ENCODE measurements at places on chromosomes 6 and 20.

GRCh38 chr6:63347599-63347998 lies 27.8 kb upstream of the LGSN start:
- DNase-seq, result no peak

- DNase-seq, result no peak
Observed at GRCh38 chr6:113734982-113735381, 122.2 kb upstream of the MARCKS start.

GRCh38 chr20:57126481-57127092 lies 139.9 kb downstream of the BMP7 start:
- DNase-seq, result no peak

DNA sequence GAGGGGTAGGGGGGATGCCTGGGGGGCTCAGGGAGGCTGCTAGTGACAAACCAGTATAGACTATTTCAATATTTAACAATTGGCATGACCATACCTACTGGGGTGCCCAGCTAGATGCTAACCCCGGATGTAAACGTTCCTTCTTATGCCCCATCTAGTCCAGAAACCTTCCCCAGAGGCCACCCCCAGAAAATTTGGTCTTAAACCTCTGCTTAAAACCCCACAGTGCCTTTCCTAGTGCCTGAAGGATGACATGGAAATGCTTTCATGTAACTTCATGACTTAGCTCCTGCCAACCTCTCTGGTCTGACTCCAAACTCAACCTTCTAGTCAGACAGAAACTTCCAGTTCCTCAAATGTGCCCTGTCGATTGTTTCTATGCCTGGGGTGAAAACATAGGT lies 52.0 kb downstream of the JPH2 start:
- no peak for DNase-seq

DNA sequence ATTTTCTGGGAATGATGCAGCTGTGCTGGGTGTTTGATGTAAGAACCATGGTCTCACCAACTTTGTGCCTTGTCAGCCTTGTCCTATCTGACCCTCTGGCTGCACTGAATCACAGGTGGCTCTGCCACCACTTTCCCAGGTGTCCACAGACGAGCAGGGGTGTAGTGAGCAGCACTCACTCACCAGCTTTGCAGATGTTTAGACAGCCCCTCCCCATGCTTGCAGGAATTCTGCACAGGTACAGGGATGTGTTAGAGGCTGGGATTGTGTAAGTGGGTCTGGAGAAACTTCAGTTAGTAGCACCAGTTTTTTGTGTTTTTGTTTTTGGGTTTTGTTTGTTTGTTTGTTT lies 88.2 kb upstream of the NAA20 start:
- no peak for DNase-seq

DNA sequence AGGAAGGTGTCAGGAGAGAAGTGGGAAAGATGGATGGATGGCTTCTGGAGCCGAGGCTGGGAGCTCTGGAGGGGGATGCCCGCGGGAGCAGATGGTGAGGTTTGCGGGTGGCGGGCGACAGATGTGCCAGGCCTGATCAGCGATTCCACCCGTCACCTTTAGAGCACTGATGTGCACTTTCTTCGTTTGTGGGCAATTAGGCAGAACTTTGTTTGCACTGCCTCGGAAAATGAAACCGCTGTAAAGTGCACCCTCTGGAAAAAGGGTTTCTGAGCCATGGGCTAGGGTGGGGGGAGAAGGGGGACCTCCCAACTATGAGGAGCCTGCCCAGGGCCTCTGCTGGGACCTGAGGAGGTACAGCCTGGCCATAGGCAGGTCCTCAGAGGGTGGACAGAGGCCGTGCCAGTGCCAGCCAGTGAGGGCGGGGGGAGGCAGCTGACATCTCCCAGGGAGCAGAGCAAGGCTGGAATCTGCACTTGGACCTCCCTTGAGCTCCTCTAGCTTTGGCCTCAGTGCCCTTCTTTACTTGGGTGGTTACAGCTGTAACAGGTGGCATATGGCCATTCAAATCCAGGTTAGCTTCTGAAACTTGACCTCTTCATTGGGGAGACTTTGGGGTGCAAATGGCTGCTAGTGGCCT lies 58.7 kb downstream of the CD40 start:
- DNase-seq, result no peak

- DNase-seq, result no peak
Observed at GRCh38 chr6:13877051-13877450, 47.7 kb upstream of the RNF182 start.

DNA sequence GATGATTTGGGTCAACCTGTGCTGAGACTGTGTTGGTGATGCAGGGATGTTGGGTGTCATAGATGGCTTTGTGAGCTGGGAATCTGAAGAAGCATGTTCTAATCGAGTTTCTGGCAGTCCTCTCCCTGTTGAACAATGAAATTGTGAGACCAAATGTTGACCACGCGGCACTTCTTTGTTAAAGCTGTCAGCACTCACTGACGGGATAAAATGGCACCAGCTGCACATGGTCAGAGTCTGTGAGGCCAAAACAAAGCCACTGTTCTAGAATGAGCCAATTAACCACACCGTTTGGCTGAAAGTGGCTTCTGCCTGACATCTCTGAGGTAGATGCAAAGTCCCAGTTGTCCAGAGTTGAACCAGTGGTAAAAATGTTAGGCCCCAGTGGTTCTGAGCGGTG lies 562.2 kb downstream of the KIF16B start:
- no peak for DNase-seq

DNA sequence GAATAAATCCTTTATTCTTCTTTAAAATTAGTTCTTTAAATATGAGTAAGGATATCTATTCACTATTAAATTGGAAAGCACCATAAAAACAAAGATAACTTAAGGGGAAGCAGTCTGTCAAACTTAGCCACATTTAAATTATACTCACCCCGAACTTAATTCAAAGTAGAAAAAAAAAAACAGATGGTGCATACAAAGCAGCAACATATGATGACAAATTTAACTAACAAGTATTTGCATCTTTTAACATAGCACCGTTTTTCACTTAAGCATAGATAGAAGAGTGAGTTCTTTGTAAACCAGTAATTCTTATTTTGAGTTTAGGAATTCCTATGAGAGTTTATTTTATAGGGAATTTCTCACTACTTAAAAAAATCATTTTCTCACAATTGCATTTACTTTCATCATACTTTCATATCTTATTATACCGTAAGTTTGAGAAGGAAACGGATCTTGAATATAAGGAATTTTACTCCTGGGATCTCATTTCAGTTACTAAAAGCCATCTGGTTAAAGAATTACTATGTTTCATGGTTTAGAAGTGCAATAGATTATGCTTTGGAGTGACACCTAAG lies 828.2 kb upstream of the MAP3K7 start:
- no peak for DNase-seq

DNA sequence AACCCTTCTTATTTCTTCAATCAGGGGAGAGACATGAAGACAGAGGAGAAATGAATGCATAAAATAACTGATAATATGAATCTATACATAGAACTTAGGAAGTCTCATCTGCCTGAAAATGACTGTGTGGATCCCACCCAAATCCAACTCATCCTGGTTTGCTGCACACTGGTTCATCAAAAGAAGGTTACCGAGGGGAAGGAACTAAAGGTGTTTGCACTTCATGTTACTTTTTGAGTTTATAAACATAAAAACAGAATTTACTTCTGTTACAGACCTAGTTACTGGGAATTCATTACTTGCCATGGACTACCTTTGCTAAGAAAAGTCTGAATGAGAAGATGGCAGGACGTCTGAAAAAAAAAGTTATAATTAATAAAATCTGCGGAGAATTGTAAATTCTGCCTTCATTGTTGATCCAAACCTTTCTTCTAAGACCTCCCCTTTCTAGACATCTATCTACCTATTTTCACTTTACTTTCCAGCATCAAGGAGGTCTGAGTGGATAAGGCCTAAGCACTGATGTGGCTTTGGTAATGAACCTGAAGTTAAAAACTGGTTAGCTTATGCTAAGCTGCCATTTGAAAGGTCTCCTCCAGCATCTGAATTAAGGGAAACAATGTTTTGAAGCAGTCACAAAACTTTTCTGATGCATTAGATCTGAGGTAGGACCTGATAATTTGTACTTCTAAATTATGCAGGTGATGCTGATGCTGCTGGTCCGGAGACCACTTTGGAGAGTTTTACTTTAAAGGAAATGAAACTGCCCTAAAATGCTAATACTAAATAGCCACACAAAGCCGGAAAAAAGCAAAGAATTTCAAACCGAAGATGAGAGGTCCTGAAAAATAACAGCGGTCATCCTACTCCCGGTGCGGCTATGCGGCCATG lies 84.0 kb downstream of the HFE start:
- DNase-seq, result no peak

DNA sequence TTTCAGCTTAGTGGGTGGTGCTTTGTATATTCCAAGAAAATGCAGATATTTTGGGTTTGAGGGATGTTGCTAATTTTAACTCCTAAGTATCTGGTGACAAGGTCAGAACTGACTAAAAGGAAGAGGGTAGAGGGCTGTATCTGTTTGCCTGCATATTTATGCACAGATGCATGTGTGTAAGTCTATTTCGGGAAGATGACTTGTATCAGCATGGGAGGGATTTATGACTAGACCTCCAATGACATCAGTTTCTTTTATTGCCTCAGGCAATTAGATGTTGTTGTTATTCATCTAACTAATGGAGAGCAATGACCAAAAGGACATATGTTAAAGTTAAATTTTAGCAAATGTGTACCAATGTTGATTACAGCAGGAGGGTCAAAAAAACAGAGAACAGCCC lies 734.3 kb downstream of the QKI start:
- no peak for DNase-seq

GRCh38 chr6:163991321-163991720 lies 576.8 kb downstream of the QKI start:
- no peak for DNase-seq

DNA sequence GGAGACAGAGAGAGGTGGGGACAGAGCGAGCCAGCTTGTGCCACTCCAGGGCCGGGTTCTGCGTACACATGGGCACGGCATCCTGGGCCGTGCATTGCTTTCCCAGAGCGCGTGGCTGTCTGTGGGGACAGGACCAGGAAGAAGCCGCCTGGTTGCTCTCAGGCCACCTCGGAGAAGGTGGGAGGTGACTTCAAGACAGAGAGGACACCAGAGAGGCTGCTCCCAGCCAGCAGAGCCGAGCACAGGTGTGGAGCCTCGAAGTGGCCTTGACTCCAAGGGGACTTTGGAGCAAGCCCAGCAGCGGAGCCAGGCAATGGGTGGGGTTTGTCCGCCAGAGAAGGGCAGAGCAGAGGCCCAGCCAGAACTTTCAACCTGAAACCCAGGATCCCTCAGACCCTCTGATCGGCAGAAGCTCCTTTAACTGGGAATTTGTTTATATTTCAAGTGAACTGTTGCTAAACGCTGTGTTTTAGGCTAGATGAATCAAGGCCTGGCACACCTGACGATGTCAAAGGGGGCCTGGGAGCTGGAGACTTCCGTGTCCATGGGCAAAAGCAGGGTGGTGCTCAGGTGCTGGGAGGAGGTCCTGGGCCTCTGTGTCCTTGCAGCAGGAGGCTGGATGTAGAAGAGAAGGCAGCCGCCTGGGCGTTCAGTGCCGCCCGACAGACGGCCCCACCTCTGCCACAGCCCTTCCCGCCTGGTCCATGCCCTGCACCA lies 262.1 kb downstream of the DLL1 start:
- no peak for DNase-seq

DNA sequence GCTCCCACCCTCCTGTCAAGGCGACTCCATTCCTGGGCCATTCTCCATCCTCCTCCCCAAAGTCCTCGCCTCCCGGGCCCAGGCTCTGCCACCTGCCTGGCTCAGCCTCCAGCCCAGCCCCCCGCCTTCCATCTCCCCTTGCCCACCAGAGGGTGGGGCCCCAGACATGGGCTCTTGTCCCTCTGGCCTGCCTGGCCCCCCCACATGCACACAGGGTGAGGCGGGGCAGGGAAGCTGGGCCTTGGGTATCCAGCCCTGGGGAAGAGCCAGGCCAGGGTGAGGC lies 95.2 kb downstream of the YTHDF1 start:
- no peak for DNase-seq
